ENCODE measurements at places on chromosomes 11 and 22. TPM values are rescaled to one million over a fixed set of nuclear protein-coding genes. Genes with fewer than 3 reads are reported as not detected.

- DNase-seq: peak; percentile 78
Observed at GRCh38 chr11:7020183-7020917, at the start of the genes NLRP14 and ZNF214. NLRP14 (plus strand) TSS chr11:7020479; CDS start chr11:7038587, 18,108 bp downstream. ZNF214 (minus strand) TSS chr11:7020346; CDS start chr11:7002835, 17,511 bp downstream.

Gene CXCR5
- not detected for total RNA-seq

- no peak for DNase-seq
Observed at GRCh38 chr11:34792814-34793258, 123.3 kb downstream of the APIP start.

GRCh38 chr11:32433101-32433913, 2.0 kb downstream of the WT1 start:
- DNase-seq: no peak

Gene ARL2
- 76.1 TPM for total RNA-seq

Gene FIBIN
- total RNA-seq: 14.2 TPM

DNA sequence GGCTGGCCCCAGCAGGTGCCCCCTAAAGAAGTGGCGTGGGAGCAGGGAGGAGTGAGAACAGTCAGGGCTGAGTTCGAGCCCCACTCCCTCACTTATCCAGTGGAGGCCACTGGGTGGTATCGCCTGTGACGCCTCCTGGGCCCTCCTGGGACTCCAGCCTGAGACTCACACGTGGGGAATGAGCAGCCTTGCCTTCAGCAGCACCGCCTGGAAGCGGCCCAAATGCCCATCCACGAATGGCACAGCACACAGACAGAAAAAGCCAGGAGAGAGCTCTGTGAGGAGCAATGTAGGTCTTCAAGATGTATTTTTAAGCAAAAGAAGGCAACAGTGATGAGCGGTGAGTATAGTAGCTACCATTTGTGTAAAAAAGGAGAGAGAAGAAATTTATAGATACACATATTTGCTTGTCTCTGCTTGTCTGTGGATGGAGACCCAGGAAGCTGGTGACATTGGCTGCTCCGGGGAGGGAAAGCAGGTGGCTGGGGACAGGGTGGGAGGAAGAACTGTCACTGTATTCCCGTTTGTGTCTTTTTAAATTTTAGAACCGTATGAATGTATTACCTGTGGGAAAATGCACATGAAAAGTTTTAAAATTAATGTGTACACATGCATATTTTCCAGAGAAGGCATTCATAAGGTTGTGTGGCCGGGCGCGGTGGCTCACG, 13.2 kb downstream of the KCNJ4 start:
- no peak for DNase-seq

DNA sequence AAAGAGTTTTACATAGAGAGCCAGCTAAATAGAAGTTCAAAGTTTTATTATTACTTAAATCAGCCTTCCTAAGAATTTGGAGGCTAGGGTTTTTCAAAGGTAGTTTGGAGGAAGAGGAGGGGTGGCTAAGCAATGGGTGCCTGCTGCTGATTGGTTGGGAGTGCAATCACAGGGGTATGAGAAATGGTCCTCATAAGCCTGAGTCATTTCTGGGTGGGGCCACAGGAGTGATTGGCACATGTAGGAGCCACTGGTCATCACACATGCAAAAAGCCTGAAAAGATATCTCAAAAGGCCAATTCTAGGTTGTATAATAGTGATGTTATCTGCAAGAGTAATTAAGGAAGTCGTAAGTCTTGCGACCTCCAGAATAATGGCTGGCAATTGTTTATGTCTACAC, 12.9 kb downstream of the OR51L1 start:
- DNase-seq: peak; percentile 5

DNA sequence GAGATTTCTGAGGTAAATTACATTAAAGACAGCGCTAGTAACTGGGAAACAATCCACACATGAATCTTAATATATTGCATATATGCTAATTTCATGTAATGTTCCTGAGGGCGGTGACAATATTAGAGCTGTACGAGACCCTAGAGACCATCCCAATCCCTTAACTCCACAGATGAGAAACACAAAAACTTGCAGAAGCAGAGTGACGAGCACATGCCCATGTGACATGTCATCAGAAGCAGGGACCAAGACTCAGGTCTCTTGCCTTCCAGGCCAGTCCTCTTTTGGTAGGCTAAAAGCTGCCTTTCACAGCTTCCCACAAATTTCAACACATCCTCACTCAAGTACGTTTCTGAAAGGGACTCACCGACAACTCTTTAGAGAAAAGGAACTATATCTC, 11.8 kb downstream of the MAPK1 start:
- no peak for DNase-seq

GRCh38 chr11:121367001-121367843, 74.7 kb downstream of the SC5D start:
- DNase-seq: no peak

- DNase-seq: no peak
Observed at GRCh38 chr11:7890417-7891172, 40.5 kb downstream of the OR10A6 start.

DNA sequence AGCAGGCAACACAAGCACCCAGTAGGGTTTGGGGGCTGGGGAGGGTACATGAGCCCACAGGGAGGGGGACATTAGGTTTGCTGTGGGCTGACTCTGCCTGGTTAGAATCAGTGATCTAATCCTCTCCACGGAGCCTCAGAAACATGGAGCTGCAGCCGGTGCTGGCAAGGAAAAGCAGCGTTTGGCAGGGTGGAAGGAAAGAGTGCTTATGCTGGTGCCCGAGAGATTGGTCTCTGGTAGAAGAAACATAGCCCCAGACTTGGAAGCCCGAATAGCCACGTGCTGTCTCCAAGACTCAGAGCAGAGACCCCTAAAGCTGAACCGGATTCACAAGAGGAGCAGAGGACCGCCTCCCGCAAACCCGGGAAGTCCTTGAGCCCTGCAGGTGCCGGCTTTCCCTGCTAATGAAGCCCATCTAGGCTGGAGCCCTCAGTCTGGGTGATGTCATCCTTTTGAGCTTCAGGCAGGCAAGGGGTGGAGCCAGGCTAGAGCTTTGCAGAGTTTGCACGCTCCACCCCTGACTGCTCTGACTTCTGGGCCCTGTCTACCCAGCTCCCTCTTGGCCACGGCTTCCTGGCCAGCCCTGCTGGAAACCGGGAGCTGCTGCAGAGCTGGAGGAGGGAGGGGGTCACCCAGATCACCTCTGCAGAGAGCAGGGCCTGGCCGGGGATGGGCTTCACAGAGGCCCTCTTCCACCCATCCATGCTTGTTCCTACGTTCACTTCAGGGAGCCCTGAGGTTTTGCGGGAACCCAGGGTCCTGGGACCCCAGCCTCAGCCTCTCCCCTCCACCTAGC, 35.0 kb upstream of the JAM3 start:
- peak; percentile 80 for DNase-seq

DNA sequence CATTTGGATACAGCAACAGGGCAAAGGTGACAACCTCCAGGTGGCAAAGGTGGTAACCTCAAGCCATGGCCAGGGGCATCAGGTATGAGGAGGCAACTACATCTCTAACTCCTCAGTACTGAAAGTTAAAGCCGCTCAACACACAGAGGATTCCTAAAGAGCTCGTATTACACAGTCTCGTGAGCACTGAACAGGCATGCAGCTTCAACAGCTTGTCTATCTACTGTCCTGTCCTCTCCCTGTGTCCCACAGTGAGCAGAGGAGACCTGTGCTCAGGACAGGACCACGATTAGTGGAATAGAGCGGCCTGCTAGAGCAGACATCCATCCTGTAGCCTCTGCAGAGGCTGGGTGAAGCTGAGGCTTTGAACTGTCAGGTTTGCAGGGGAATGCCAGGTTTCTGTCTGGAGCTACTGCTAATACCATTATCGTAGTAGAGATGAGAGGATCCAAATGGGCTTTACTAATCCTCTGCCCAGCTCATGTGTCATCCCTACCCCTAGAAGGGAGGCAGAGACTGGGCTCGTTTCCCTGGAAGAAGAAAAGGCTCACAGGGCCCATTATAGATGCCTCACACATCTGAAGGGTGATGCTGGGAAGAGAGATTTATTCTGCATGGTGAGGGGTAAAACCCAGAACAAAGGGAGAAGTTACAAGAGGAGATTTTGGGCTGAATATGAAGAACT, 415.2 kb downstream of the LARGE1 start:
- no peak for DNase-seq

Gene UBE4A
- 21.9 TPM for total RNA-seq

GRCh38 chr11:113634940-113635575, 71.0 kb downstream of the TMPRSS5 start:
- no peak for DNase-seq

DNA sequence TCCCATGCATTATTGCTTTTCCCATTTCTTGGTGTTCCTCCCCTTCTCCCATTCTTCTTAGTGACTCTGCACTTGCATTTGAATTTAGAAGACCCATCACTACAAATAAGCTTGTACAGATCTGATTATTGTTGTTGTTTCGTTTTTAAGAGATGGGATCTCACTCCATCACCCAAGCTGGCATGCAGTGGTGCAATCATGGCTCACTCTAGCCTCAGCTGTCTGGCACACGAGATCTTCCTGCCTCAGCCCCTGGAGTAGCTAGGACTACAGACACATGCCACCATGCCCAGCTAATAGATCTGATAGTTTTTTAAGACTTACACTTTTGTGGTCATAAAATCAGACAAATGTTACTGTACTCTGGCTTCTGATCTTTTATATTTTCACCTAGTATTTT, 252.1 kb downstream of the DDX10 start:
- no peak for DNase-seq

- DNase-seq: peak; percentile 47
Observed at GRCh38 chr11:60206616-60207015, 23.7 kb upstream of the MS4A6A start.

DNA sequence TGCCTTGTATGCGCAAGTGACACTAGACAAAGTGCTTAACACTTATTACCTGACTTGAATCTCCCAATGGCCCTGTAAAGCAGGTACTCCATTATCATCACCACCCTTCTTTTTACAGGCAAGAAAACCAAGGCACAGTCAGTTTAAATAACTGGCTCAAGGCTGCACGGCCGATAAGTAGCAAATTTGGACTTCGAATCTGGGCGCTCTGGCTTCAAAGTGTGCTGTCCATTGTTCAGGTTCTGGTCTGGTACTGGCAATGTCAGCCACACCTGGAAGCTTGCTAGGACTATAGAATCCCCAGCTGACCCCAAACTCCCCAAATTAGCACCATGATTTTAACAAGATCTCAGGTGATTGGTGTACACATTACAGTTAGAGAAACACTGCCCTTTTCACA, 19.3 kb upstream of the EHF start:
- DNase-seq: no peak

Gene DDT
- 59.9 TPM for total RNA-seq

Gene ACR
- not detected for total RNA-seq

DNA sequence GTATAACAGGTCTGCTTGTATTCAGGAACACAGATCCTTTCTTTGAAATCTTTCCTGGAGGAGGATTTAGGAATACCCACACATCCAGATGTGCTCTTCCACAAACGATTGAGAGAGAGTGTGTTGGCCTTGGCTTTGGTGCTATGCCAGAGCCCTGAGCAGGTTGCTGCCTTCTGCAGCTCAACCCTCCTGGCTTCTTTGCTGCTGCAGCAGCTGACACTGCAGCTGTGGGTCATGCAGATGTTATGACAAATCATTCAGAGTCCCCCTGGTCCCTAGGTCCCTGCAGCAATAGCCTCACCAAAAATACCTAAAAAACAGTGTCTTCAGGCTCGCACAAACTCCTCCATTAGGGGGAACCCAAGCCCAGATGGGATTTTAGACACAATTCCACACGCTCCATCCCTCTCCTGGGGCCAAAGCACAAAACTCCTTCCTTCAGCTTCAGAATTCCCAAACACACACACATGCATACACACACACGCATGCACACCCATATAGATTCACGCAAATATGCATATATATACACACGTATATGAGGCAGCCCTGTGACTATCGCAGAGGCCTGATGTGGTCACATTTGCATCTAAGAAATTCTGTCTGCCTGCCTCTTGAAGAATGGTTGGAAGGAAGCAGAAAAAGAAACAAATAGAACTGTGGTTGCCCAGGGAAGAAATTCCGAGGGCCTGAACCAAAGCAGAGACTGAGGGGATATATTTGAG, 35.4 kb downstream of the SLN start:
- DNase-seq: no peak

DNA sequence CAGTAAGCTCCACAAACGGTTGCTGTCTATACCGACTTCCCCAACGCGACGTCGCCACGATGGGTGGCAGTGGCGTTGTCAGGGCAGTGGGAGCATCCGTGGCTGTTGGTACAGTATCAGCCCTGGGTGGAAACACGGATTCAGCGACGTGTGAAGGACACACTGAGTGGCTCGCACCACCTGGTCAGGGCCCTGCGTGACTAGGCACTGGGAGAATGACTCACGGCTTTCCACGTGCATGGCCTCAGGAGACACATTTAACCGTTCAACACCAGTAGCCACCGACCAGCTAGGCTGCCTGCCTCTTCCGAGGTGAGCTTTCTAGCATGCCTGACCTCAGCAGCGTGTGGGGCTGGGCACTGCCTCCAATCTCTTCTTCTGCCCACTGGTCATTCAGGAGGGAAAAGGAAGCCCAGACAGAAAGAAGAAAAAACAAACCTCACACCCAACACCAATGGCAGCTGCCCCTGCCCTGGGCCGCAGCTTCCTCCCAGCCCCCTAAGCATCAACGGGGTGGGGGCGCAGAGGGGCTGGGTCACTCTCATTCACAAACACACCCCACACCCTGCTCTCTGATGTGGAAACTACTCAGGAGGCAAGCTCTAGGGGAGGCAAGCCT, 59.0 kb downstream of the MYH9 start:
- peak; percentile 86 for DNase-seq

GRCh38 chr11:130166457-130166784, 6.8 kb downstream of the ST14 start:
- DNase-seq: peak; percentile 99

GRCh38 chr22:49786976-49787706, 40.5 kb downstream of the BRD1 start:
- DNase-seq: no peak

GRCh38 chr11:110356762-110357671, 60.6 kb upstream of the RDX start:
- no peak for DNase-seq

DNA sequence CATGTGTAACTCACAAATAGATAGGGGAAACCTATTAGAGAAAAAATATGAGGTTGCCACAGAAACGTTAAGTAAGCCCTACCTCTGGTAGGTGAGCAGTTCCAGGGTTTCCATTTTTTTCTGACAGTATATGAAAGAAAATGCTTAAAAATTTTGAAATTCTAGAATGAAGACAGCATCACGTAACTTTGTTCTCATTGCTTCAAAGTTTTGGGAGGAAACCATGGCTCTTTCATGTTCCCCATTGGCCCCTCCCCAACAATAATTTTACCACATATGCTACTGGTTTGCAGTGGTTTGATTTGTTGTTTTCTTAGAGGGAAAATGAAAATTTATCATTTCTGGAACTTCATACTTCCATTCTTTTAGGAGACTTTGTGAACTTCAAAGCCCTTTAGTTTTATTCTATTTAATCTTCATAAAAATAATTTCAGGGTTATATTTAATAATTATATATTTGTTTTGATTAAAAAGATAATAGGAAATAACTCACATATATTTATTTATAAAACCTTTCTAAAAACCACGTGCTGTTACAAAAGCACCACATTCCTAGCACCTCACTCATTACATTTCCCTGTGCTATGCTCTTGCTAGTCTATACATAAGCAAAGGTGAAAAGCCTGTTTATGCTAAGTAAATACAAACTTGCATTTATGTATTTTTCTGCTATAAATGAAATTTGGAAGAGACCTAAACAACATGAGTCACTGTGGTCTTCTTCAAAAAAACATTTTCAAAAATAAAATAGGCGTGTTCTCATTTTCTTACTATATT, 113.4 kb downstream of the CASP12 start:
- DNase-seq: peak; percentile 75

Measured in bronchial epithelial cell (primary cell).